ENCODE measurements at places on chromosomes 1 and 21. TPM values are rescaled to one million over a fixed set of nuclear protein-coding genes. Genes with fewer than 3 reads are reported as not detected.

- DNase-seq: no peak
Observed at GRCh38 chr1:91684481-91685196, 184.0 kb downstream of the CDC7 start.

KPRP gene
- not detected for total RNA-seq

- DNase-seq: peak; percentile 89
Observed at GRCh38 chr1:39954870-39955546, at the start of gene MFSD2A. Gene MFSD2A (plus strand): TSS chr1:39955145. CDS start chr1:39955293, 148 bp downstream.

CALML6 gene
- 1.8 TPM for total RNA-seq

GRCh38 chr1:64946916-64947315, 19.4 kb downstream of the JAK1 start:
- no peak for DNase-seq

- DNase-seq: no peak
Observed at GRCh38 chr1:14742181-14742980, 143.9 kb downstream of the KAZN start.

DNA sequence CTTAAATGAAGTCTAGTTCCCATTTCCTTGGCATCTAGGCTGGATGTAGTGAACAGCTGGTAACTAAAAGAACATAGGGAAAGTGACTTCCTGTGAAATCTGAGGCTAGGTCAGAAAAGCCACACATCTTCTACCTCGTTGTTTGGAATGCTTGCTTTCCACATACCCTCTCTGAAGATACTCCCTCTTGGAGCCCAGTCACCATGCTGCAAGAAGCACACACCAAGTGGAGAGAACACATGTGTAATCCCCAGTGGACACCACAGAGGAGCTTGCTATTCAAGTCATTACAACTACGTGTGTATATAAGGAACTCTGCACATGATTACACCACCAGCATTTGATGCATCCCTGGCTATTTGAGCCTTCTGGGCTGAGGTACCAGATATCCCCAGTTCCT, 125.9 kb downstream of the RGS21 start:
- DNase-seq: no peak

DNA sequence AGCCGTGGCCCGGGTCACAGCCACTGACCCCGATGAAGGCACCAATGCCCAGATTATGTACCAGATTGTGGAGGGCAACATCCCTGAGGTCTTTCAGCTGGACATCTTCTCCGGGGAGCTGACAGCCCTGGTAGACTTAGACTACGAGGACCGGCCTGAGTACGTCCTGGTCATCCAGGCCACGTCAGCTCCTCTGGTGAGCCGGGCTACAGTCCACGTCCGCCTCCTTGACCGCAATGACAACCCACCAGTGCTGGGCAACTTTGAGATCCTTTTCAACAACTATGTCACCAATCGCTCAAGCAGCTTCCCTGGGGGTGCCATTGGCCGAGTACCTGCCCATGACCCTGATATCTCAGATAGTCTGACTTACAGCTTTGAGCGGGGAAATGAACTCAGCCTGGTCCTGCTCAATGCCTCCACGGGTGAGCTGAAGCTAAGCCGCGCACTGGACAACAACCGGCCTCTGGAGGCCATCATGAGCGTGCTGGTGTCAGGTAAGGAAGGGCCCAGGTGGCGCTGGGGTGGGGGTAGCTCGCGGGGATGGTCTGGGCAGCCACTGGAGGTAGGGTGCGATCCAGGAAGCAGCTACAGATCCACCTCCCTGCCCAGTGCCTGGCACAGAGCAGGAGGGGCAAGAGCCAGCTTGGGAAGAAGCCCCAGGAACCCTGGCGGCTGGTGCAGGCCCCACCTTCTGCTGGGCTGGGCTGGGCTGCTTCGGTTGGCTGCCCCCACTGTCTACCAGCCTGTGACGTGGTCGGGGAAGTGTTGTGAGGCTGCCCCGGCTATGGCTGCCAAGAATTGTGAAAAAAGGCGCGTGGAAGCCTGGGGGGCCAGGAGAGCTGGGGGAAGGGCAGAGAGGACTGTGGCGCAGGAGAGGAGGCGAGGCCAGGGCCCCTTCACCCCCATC, 3.8 kb downstream of the CELSR2 start:
- DNase-seq: no peak

DNA sequence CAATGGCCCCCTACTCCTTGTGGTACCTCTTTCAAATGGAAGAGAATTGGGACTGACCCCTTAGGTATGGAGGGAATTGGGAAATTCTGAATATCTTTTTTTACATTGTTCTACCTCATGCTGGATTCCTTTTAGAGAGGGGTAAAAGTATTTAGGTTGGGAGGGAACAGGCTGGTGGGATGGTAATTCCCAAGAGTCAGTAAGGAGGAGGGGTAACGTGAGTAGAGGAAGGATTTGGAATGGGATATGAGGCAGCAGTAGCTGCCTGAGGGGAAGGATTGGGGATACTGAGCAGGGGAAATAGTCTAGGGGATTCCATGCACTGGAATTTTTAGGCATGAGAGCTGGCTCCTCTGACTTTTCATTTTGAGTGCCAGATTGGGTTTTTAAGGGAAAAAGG, 3.8 kb upstream of the AADACL3 start:
- DNase-seq: no peak

DNA sequence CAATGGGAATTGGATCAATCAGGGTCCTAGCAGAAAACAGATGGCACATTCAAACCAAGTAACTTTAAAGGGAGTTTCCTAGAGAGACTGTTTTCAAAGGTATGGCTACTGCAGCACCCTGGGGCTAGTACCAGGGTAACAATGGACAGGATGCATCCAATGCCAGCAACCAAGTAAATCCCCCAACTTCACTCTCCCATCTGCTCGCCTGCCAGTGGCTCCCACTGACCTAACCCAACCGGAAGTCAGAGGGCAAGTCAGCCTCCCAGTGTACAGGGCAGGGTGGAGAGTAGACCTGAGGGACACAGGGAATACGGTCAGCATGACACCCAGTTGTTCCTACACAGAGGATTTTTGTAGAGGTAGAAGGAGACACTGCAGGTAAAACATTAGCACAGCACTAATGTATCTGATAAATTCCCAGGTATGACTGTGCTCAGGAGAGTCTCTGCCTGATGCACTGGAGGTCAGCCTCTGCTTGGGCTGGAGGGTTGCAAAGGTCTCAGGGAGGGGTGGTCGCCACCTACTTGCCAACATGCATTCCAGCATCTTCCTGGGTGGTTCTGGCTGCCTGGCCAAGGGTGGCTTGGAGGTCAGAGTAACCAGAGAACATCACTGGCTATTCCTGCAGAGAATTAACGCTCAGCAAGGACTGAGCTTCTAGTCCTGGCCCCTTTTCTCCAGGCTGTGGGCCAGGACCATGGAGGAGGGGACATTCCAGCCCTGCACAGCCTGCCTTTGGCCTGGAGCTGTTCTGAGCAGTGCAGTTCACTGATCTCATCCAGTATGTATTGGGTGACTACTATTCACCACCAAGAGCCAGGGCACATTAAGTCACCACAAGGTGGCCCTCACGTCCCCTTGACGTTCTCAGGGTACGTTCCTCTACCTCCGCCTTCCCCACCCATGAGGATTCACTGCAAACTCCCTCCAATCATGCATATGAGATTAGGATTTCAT, 5.1 kb upstream of the GJA4 start:
- DNase-seq: no peak

SPRR2A gene
- total RNA-seq: not detected

NPHS2 gene
- not detected for total RNA-seq

DNA sequence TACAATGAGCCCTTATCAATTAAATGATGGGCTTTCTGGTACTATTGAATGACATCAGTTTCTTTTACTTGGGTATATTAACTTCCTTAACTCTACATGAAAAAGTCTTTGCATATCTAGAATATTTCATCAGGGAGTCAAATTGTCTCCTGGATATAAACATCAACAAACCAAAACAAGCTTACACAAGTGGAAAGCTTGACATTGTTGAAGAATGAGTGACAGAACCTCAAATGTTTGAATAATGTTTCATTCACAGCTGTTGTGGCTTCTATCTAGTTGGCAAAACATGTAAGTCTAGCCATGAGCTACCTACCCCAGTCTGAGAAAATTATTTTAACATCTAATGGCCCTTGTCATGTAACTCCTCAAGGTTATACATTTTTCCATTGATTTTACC, 604.8 kb upstream of the ADAMTS5 start:
- DNase-seq: no peak

GRCh38 chr1:240058049-240058448, 33.6 kb upstream of the FMN2 start:
- no peak for DNase-seq

GRCh38 chr1:19405195-19405760, 80.1 kb downstream of the CAPZB start:
- DNase-seq: no peak

DNA sequence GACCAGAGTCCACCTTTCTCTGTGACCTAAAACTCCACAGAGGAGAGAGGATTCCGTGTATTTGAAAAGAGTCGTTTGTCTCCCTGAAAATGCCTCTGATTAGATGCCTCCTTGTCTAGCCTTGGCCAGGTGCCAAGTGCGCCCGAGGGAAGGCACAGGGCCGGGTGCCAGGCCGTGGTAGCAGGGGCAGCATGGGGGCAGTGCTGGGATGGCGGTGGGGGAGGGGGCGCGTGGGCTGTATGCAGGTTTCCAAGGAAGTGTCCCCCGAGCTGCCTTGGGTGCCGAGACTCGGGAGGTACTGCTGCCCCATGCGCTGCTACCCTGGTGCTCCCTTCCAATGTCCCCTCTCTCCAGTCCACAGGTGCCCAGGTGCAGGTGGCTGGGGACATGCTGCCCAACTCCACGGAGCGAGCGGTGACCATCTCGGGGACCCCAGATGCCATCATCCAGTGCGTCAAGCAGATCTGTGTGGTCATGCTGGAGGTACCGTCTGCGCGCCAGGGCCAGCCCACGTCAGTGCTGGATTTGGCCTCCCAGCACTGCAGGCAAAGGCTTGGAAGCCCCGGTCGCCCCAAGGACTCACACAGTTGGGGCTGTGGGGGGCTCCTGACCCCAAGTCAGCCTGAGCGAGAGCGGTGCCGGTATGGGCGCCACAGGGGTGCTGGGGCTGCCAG, 70.9 kb upstream of the COL6A1 start:
- no peak for DNase-seq

DNA sequence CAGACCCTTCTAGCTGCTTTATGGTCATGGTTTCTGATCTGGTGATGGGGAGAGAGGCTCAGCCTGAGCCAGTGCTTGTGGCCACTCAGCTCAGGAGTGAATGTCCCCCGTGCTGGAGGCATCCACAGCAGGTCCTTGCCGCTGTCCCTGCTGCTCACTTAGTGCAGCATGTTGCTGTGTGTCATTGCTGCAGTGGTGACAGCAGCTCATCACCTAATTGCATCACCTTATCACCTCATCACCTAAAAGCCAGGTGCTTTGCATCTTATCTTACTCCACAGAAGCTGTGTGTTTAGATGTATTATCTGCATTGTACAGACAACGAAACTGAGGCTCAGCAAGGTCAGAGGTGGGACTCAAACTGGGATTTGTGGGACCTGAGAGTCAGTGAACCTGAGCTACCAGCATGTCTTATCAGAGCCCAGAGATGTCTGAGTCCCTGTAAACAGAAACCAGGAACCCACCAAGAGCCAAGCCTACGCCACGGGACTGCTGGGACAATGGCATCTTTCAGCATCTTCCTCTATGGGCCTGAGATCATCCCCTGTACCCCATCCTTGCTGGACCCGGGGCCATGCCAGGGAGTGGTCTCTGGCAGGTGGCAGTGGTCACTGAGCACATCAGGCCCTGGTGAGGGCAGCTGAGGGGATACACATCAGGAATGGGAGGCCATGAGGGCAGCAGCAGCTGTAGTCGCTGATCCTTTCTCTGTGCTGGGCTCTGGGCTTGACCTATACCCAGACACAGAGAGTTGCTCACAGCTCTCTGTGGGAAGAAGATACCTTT, 6.5 kb downstream of the PODN start:
- DNase-seq: no peak

RPS6KC1 gene
- total RNA-seq: 12.4 TPM

- no peak for DNase-seq
Observed at GRCh38 chr1:229989591-229990248, 77.3 kb upstream of the GALNT2 start.

GRCh38 chr1:96515925-96516324, 205.7 kb upstream of the PTBP2 start:
- no peak for DNase-seq

CELA2A gene
- total RNA-seq: not detected

GRCh38 chr21:35529171-35529863, 480.2 kb upstream of the RUNX1 start:
- DNase-seq: no peak

DNA sequence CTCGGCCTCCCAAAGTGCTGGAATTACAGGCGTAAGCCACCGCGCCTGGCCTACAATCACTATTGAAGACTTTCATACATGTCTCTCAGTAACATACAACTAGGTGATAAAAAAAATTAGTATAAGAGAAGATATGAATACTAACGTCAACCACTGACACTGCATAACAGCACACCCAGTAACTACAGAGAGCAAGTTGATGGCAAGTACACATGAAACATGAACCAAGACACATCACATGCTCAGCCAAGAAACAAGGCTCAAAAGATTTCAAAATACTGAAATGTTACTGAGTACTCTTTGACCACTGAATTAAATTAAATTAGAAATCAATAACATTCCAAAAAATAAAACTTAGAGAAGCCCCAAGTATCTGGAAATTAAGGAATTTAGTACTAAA, 168.1 kb downstream of the SLC45A1 start:
- no peak for DNase-seq

KCNE1 gene
- total RNA-seq: 0.41 TPM

GRCh38 chr1:204443871-204444581, 32.4 kb upstream of the PPP1R15B start:
- peak; percentile 50 for DNase-seq

DNA sequence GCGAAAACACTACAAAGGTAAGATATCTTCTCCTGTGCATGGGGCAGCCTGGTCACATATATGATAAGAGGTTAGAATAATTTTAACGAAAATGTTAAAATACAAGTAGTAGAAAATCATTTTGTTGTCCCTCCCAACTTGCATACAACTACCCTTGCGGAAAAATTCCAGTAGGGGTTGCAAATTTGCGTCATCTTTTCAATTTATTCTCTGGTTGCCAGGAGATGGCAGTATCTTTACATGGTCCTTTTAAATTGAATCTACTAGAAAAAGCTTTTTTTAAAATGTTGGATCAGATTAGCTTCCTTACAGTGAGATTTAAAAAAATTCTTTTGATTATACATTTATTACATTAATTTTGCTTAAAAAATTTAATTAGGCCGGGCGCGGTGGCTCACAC, 10.9 kb downstream of the S100PBP start:
- no peak for DNase-seq

- peak; percentile 68 for DNase-seq
Observed at GRCh38 chr1:27632387-27633297, 2.3 kb downstream of the FGR start.

C4BPA gene
- total RNA-seq: not detected

GRCh38 chr1:224169718-224170270, 13.2 kb upstream of the DEGS1 start:
- no peak for DNase-seq

- DNase-seq: no peak
Observed at GRCh38 chr21:38995731-38996130, 187.5 kb downstream of the PSMG1 start.

DNA sequence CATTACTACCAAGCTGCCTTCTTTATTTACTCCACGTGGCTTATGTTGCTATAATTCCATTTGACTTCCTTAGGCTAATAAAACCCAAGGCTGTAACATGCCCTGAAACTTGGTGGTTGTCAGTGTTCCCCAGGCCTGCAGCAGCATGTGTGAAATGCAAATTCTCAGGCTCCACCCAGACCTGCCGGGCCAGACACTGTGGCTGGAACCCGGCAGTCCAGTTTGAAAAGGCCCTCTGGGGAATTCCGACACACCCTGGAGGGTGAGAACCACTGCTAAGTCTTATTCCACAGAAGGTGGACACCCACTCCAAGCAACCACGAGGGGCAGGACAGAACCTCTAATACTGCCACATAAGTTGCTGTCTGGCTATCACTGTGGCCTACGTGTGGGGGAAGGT, 41.4 kb downstream of the URB1 start:
- no peak for DNase-seq

DENND2D gene
- 165 TPM for total RNA-seq
